Fibroblast of skin of left quadriceps (primary cell): ENCODE measurements at places on chromosomes 2 and 18.

GRCh38 chr18:42106784-42107183, 151.8 kb downstream of the PIK3C3 start:
- DNase-seq, result no peak

GRCh38 chr2:54665436-54665856, 58.0 kb upstream of the EML6 start:
- no peak for DNase-seq

- no peak for DNase-seq
Observed at GRCh38 chr18:25422230-25422629, 70.3 kb upstream of the ZNF521 start.

DNA sequence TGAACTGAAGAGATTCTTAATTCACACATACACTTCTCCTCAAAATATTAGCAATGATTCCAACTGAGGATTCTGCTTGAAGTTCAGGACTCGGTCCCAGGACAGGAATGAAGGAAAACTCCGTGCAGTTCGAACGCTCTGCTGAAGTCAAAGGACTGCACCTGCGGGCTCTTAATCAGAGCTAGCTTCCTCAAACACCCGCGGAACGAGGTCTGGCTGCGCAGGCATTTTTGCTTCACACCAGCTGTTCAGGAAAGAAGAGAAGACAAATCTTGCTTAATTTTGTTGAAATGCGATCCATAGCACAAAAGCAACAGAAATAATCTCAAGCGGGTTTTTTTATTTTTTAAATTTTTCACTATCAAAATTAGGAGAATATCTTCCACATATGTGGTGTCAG, 175.6 kb downstream of the LAMA1 start:
- no peak for DNase-seq

DNA sequence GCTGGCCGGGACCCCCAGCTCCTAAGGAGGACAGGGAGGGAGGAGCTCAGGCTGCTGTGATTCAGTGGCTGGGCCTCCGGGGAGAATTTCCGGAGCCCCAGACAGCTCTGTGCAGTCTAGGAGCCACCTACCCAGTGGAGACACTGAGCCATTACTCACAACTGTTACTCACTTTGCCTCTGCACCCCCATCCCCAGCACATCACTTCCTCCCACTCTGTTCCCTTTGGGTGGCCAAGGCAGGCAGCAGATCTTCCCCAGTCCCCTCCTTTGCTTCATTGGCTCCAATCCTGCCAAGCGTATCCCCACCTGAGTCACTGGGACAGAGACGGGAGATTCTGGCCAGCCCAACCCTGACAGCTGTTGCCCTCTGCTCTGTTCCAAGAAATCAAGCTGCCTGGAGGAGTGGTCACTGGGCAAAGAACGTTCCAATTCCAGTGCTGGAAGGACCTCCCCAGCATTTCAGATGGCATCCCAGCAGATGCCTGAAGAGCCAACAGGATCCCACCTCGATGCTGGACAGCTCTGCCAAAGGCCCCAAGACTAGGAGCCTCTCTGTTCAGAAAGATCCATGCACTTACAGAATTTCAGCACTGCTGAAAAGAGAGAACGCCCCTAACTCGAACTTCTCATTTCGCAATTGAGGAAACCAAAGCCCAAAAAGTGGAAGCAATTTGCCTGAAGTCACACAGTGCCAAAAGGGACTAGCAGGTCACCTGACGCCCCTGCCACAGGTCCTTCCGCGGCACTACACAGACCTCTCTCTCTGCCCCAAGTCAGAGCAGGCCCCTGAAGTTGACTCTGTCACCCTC, 68.3 kb downstream of the TNS1 start:
- peak; percentile 69 for DNase-seq
